ENCODE measurements at places on chromosomes 5 and 9. TPM values are rescaled to one million over a fixed set of nuclear protein-coding genes. Genes with fewer than 3 reads are reported as not detected.
A peak's percentile ranks its signal among the peaks of the same experiment; 100 is the strongest.

DNA sequence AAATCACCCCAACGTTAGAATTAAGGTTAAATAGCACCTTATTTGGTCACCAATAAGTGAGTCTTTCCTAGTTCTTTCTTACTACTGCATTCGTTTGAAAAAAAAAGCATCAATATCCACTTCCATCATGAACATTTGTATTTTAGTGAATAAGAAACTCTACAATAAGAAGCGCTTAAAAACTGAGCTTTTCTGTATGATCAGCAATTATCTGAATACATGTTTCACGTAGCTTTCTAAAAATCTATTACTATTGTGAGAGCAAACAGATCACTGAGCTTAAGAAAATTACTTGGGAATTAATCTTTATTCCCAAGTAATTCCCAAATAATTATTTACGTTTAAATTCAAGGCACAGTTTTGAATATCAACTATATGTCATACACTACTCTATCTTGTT, 32.5 kb downstream of the ZDHHC21 start:
- no peak for DNase-seq

- no peak for DNase-seq
Measured at GRCh38 chr5:133723126-133723525, 110.8 kb upstream of the FSTL4 start.

DNA sequence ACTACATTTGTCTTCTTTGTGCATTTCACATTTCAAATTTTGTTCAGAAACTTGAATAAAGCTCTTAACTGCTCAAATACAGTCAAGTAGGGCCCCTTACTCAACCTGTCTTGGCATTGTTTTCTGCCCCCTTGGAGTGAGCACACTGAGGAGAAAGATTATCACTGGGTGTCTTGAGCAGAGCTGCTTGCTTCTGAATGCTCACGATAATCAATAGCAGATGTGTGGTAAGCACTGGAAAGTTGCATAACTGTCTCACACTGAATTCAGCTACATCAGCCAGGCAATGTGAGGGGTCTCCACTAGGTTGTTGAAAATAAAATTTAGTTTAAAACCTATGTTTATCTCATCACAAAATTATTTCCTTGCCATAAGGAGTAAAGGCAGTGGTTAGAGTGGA, 7.8 kb upstream of the TNFAIP8 start:
- no peak for DNase-seq

IL9 gene
- not detected for total RNA-seq

HMCN2 gene
- total RNA-seq = not detected

C6 gene
- not detected for total RNA-seq

- no peak for DNase-seq
Measured at GRCh38 chr9:105877721-105878120, 183.4 kb downstream of the TMEM38B start.

- DNase-seq = no peak
Measured at GRCh38 chr5:124936626-124936933, 190.1 kb upstream of the ZNF608 start.

- DNase-seq = no peak
Measured at GRCh38 chr9:92463984-92464383, 18.3 kb downstream of the ASPN start.

GRCh38 chr5:138141734-138142133, 2.5 kb upstream of the NME5 start:
- DNase-seq = no peak

GLDC gene
- 0.34 TPM for total RNA-seq

PPP3R2 gene
- not detected for total RNA-seq

DNA sequence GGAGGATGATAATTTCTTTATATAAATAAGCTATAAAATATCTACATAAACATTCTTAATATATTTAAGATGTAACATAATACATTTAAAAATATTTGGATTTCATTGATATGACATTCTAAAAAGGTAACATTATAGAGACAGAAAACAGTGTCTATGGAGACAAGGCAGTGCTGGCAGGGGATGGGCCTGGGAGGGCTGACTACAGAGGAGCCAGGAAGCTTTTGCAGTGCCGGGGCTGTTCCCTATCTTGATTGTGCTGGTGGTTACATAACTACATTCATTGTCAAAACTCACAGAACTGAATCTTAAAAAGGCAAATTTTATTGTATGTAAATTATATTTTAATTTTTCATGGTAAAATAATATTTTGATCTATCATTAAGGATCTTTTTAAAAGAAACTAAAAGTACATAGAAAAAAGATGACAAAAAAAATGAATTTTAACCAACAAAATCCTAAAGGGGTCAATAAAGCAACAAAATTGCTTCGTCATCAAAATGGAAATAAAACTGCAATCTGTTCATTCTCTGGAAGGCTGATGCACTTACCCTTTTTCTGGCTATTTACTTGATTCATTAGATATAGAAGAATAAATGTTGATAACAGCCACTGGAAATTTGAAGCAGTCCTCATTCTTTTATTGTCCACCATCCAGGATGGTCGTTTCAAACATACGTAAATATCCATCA, 26.3 kb downstream of the LIFR start:
- no peak for DNase-seq

GRCh38 chr9:98007251-98007928, 24.2 kb downstream of the ANP32B start:
- no peak for DNase-seq

- no peak for DNase-seq
Measured at GRCh38 chr9:106718936-106719335, 144.0 kb upstream of the ZNF462 start.

- no peak for DNase-seq
Measured at GRCh38 chr9:70682298-70682697, 267.8 kb upstream of the KLF9 start.

MSMP gene
- 0.89 TPM for total RNA-seq

DNA sequence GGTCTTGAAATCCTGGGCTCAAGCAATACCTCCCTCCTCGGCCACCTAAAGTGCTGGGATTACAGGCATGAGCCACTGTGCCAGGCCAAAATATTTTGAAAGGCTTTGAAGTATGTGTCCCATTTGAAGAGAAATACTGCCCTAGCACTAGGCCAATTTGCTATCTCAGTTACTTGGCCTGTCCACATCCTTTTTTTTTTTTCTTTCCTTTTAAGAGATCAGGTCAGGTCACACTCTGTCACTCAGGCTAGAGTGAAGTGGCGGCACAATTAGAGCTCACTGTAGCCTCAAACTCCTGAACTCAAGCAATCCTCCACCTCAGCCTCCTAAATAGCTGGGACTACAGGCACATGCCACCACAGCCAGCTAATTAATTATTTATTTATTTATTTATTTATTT, 84.2 kb downstream of the NR6A1 start:
- DNase-seq = no peak

FOXD4L5 gene
- 0.16 TPM for total RNA-seq

TRMO gene
- 18.7 TPM for total RNA-seq

DNA sequence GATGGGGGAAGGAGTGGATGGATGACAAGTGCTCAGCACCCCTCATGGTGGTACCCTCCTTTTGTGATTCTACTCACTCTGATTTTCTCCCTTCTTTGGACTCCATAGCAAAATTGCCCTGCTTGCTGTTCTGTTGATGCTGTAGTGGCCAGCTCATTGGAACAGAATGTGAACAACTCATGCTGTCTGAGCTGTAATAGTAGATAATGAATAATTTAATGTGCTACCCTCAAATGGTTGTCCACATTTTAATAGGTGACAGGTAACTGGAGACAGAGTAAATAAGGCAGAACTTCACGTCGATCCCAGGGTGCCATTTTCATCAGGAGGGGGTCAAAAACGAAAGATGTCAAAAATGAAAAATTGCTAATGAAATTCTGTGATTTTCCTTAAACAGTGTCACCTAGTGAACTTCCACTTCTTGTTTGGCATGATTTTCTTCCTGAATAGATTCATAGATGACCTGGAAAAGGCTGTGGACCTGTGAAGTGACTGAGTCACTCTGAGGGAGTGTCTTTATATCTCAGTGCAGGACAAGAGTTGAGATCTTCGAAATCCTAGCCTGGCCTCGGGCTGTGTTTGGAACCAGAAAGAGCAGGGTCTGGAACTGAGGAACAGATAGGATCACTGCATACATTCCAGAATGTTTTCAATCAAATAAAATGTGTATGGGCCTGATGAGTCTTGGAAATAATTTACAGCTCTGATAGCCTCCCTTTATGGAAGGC, 270.2 kb downstream of the PSAT1 start:
- DNase-seq = no peak

- DNase-seq = no peak
Measured at GRCh38 chr5:96503501-96504236, 70.6 kb upstream of the PCSK1 start.

DNA sequence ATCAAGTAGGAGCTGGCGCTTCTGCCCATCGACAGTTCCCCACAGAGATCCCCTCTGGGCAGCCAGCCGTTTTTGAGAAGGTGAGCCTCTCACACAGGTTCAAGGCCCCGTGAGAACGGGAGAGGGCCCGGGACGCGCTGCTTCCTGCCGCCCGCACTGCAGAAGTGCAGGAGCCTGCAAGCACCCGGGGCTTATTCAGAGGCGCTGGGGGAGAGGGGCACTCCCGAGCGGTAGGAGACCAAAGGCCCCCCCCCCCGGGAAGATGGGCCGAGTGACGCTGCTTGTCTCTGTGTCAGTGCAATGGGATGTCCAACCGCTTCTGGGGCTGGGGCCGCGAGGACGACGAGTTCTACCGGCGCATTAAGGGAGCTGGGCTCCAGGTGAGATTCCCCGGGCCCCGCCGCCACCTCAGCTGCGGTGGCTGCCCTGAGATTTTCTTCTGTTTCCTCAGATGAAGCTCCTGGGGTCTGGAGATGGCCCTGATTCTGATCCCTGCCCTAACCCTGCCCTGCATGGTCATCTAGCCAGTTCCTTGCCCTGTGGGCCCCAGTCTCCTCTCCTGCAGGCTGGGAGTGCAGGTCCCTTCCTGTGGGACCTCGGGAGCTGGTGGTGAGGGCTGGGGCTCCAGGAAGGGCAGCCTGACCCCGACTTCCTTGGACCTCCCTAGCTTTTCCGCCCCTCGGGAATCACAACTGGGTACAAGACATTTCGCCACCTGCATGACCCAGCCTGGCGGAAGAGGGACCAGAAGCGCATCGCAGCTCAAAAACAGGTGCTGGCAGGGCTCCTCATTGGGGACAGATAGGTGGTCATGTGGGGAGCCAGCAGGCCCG, 8.5 kb downstream of the B4GALT7 start:
- DNase-seq = no peak

DNA sequence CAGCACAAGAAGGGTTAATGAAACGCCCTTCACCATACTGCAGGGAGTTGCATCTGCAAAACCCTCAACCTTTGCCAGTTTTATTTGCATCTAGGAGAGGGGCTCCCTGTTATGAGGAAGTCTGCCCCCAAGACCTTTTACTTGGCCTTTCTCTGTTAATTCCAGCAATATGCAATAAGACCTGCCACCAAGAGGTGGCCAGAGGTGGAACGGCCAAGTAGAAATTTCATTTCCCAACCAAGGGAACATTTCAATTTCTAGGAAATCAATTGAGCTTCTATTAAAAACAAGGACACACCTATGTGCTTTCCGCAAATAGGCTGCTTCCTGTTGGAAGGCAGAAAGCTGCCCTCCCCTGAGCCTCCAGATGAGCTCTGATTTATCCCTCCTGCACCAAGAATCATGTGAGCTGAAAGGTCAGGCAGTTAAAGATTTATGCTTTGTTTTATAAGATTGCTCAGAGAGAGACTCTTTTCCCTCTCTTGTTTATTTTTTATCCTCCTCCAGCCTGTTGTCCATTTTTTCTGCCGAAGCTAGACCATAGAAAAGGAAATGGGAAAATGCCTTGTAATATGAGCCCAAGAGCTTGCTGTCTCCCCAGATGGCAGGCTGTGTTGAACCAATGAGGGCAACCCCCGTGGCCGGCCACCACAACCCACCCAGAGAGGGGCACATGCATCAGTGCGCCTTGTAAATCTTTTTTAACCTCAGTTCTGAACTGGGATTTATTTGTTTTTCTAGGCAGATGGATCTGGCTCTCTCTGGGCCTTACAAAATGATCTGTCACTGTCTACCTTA, 572.8 kb downstream of the TLE1 start:
- no peak for DNase-seq

- peak; percentile 76 for DNase-seq
Measured at GRCh38 chr5:36690041-36690961, 83.9 kb downstream of the SLC1A3 start.

PCDHGC4 gene
- total RNA-seq = not detected

DNA sequence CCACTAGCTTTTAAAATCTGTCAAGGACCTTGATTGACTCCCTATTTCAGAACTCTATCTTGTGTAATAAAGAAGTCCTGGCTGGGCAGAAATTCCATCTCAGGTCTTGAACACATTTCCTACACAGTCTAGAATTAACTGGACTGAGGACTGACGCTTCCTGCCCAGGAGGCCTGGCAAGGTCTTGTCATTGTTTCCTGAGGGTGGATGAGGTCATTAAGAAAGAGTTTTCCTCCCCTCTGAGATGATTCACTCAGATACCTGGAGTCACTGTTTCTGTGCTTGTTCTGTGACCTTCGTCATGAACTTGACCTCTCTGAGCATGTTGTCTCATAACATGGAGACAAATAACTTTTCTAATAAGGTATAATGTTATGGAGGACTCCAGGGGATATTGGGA, 10.0 kb downstream of the MTAP start:
- no peak for DNase-seq

ACTL7A gene
- not detected for total RNA-seq

IL17B gene
- not detected for total RNA-seq

DNA sequence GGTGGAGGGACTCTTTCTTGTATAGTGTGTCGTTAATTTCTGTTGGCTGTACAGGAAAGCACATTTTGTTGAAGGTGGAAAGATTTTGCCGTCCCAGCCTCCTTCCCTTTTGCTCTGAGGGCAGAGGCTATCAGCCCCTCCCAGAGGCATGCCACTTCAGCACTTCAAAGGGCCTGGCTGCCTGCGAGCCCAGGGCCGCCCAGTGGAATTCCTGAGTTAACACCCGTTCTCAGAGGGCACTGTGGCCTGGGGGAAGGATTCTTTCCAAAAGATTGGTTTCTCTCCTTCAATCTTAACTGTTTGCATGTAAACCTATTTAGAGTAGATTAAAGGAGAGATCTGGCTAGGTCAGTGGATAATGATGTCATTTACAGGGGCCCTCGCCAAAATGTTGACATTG, 238.6 kb downstream of the FANCC start:
- DNase-seq = no peak

SLC34A3 gene
- not detected for total RNA-seq

DNA sequence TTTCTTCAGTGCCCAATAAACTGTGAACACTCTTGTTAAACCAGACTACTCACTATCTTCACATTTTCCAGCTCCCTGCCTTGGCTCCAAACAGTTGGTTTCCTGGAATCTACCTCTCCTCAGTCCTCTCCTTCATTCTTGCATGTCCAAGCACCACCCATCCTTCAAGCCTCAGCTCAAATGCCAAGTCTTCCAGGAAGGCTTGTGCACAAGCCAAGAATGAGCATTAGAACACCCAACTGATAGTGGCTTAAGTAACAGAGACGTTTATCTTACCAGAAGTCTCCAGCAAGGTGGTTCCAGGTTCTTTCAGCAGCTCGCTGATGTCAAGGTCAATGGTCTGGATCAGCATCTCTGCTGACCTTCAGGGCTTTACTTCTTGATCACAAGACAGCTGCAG, 60.1 kb downstream of the PTPDC1 start:
- DNase-seq = no peak
